ENCODE measurements at places on chromosomes 6 and 20.

- DNase-seq = no peak
These were observed 78.9 kb downstream of the GINS1 start for GRCh38 chr20:25486377-25486776.

DNA sequence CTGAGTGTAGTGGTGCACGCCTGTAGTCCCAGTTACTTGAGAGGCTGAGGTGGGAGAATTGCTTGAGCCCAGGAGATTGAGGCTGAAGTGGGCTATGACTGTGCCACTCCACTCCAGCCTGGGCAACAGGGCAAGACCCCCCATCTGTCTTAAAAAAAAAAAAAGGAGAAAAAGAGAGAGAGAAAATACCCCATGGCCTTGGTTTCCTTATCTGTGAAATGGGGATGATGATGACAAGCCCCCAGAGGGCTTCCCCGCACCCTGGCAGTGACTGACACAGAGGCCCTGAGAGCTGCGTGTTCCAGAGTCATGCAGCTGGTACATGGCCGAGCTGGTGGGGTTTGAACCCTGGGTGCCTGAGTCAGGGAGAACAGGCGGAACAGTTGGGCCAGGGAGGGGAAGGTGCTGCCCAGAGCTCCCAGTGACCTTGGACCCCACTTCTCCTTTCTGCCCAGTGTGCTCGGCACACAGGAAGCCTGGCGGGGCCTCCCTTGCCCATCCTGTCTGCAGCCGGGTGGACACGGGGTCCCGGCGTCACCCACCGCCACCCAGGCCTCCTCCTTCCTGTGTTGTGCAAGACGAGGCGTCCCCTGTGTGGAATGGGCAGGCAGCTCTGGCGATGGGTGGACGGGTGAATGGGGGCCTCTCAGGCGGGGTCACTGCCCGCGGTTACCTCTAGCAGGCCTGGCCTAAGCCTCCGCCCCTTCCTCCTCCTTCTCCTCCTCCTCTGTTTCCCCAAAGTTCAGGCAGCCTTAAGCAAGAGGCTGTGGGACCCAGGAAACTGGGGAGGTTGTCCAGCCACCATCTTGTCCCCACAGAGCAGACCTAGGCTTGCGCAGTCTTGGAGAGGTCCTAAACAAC lies 84.2 kb downstream of the CEBPB start:
- DNase-seq = no peak

- no peak for DNase-seq
These were observed 916 bp upstream of the PPP1R11 start for GRCh38 chr6:30066082-30066481.

DNA sequence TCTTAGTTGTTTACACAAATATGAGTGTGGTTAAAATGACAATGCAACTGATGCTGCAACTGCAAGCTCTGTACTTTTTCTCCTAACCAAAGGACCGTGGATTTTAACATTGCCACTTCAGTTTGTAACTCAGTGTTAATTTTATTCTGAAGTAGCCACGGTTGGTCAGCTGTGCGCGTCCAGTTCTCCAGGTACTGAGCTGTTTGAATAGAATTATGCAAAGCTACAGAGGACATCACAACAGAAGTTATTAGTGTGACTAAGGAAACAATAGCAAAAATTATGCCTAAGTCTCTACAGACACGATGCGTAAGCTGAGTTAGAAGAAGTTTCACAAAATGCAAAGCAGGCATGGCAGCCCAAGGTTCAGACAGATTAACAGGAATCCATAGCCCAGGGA lies 4.4 kb upstream of the ABHD12 start:
- DNase-seq = no peak

DNA sequence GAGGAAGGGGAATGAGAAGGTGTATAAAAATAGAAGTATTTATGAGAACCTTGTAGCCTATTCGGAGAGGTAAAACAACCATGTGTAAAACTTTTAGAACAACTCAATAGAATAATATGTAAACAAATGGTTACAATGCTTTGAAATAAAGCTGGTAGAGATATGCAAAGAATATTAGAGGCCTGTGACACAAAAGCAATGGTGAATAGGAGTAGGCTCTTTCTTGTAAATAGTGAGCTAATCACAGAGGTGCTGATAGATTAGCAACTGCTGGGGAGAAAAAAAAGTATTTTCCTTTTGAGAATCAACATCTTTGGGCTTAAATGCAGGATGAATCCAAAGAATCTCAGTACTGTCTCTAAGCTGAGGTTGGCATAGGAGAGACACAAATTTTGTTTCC lies 7.0 kb downstream of the TMEM200A start:
- no peak for DNase-seq

GRCh38 chr6:111173341-111173740 lies 86.0 kb downstream of the SLC16A10 start:
- DNase-seq = no peak

- DNase-seq = no peak
These were observed 190.8 kb upstream of the NOX3 start for GRCh38 chr6:155646443-155646842.

- no peak for DNase-seq
These were observed 156.7 kb downstream of the GRM4 start for GRCh38 chr6:33989016-33989854.

DNA sequence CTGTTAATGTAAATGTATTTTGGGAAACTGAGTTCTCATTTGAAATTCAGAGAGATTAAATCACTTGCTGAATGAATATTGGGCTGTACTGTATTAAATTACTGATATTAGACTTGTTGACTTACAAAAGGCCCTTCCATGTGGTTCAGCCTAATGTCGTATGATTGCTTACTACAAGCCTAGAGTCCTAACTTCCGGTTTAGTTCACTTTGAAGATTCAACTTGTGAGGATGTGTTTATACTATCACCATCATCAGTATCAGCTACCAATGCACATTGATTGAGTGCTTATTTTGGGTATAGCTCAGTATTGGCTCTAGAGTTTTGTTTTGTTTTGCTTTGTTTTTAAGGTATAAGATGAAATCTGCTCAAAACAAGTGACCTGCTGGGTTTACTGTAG lies 48.3 kb downstream of the FAM217A start:
- no peak for DNase-seq

DNA sequence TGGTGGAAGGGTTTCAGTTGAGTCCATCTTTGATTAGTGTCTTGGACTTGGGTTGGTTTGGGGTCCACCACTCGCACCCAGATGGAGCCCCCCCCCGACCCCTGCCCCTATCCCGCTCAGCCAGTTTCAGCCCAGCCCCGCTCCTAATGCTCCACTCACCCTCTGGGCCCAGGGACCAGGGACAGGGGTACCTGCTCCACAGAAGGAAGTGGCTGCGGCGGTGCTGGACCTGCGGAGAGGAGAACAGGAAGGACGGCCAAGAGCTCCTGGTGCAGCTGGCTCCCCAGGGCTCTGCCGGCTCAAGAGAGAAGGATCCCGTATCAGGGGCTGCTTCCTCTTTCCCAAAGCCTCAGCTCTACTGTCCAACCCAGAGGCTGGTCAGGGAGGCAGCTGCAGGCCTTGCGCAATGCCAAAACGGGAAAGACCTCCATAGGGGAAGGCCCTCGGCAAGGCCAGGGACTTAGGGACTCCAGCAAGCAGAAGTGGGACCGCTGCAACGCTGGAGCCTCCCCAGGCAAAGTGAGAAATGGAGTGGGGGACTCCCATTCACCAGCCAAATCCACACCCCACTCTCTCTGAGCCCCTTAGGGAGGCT lies at the start of gene SIGLEC1:
SIGLEC1 (minus strand) TSS at position 322 of the 595 bp plus-strand sequence. CDS start 5,472 bp downstream, outside the sequence.
- no peak for DNase-seq

DNA sequence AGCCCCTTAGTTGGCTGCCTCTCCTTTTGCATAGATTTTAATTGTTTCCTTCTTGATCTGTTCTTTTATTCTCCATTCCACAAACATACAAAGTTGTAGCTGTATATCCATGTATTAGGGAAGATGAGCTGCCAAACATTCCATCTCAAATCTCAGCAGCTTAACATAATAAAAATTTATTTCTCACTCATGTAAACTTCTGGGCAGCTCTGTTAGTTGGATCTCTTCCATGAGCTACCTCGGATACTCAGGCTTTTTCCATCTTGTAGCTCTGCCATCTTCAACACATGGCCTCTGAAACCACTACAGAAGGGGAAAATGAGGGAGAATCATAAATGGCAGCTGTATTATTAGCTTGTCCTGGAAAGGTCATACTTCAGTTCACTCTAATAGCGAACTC lies 149.4 kb upstream of the BMP2 start:
- DNase-seq = peak; percentile 9

DNA sequence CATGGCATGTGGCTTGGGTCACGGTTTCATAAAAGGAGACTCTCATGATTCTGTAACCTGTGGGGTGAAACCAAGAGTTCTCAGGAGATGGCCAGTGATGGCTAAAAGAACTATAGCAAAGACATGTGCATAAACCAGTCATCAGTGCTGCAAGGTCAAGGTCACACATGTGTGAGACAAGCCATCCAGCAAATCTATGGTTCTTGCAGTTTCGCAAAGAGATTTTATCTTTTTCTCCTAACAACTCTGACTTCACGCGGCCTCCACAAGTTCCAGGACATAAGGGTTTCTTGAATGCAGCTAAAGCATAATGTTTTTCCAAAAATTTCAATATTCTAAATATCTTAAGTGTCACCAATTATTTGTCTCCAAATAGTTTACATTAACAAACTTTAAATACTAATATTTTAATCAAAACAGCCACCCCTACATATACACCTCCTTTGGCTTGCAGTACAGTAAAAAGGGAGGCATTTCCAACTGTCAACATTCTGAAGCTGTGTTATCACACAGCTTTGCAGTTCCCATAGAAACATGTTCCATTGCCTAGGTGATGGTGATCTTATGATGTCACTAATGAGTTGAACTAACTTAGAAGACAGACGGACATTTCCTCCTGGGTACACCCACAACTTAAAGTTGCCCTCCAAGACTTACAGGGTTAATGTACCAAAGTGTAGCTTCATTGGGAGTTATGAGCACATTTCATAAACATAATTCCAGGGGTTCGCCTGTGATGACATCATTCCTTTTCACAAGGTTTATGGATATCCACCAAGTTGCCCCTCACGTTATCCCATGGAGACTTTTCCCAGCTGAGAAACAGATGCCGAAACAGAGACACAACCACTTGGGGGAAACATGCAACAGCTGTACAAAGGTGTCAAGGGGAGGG lies 250.9 kb upstream of the PDE10A start:
- DNase-seq = no peak

DNA sequence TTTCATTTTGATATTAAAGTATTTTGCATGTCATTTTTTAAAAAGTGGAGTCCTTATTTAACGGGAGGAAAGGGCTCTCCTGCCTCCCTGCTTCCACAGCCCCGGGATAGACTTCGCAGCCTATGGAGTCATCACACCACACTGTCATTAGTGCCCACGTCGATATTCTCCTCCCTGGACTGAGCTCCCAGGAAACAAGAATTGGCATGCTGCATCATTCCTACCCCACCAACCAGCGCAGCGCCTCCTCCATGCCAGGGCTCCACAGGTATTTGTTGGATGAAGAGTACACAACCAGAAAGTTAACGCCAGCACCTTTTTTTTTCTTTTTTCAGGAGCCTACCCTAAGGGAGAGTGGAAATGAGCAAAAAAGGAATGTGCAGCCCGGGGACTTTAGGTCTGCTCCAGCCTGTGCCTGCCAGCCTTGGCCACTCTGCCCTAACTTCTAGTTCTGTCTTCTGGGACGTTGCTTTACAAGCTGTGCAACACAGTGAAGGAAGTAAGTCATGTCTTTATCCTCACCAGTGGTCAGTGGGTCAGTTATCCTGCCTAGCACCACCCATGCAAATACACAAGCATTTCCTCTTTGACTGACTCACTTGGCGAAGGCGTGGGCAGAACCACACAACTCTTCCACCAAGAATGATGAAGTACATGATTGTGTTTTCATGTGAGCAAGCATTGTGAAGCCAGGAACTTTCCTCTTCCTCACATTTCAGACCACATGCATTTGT lies 180.7 kb upstream of the UST start:
- peak; percentile 96 for DNase-seq

GRCh38 chr20:400454-401275 lies 7.4 kb upstream of the RBCK1 start:
- DNase-seq = no peak

- peak; percentile 41 for DNase-seq
These were observed 4.8 kb downstream of the PHF20 start for GRCh38 chr20:35776513-35777101.

- DNase-seq = peak; percentile 27
These were observed 22.1 kb upstream of the EYA2 start for GRCh38 chr20:46872328-46873211.

DNA sequence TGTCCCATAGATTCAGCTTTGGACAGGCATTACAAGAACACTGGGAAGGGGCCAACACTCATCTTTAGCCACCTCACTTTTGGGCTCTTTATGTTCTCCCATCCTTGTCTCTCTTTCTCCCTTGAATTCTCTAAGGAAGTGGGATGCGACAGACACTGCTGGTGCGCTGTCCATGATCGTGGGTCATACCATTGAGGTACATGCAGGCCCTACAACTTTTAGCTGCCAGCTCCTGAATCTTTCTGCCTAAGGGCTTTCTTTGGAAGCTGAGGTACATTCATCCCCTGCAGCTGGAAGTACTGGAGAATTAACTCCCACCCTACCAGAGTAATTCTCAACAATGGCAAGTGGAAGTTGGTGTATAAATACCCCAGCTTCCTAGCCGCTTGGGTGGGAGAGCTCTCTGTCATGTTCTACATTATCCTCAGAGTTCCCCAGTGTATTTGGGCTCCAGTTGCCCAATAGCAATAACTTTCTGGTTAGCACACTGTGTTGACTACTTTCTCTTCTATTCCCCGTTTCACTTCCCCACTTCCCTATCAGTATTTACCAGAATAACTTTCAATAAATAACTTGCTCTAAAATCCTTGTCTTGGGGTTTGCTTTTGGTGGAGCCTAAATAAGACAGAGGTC lies 309.4 kb upstream of the RNF24 start:
- no peak for DNase-seq

- DNase-seq = peak; percentile 34
These were observed 417.8 kb downstream of the CDC5L start for GRCh38 chr6:44805238-44805846.

- DNase-seq = no peak
These were observed 45.3 kb upstream of the TRDN start for GRCh38 chr6:123681957-123682462.

GRCh38 chr6:126907996-126908395 lies 210.5 kb upstream of the RSPO3 start:
- DNase-seq = no peak

GRCh38 chr6:121711472-121711871 lies 276.0 kb downstream of the GJA1 start:
- DNase-seq = no peak

DNA sequence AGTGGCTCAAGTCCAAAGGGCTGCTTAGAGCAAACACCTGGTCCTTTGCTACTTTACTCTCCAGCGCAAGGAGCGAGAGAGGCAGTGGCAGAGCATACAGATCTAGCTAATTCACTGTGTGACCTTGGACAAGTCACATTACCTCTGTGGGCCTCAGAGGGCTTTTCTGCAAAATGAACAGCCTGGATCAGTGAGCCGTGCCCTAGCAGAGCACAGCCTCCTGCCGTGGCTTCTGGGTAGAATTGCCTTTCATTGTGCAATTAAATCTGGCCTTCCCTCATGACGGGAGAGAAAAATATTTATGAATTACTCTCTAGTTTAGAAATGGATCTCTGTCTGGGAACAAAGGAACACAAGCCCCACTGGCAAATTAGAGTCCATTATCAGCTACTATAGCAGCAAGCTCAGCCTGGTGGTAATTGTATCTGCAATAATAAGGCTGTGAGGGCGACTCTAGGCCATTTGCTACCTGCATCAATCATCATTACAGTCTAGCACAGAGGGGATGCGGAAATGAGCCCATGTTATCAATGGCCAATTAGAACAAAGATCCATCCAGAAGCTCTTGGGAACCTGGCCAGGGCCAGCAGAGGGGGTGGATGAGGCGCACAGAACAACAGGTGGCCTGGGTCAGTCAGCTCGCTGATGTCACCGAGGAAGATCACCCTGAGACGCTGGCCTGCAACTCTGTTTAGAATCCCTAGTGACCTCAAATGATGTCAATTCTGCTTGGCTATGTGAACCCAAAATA lies 114.2 kb upstream of the LY86 start:
- DNase-seq = no peak
